Stimulated activated CD8-positive, alpha-beta memory T cell treated with anti-CD3 and anti-CD28 coated beads, Interleukin-7, amount 100 ng/mL, for 1 hour (primary cell): ENCODE measurements at places on chromosomes 12 and 14.

DNA sequence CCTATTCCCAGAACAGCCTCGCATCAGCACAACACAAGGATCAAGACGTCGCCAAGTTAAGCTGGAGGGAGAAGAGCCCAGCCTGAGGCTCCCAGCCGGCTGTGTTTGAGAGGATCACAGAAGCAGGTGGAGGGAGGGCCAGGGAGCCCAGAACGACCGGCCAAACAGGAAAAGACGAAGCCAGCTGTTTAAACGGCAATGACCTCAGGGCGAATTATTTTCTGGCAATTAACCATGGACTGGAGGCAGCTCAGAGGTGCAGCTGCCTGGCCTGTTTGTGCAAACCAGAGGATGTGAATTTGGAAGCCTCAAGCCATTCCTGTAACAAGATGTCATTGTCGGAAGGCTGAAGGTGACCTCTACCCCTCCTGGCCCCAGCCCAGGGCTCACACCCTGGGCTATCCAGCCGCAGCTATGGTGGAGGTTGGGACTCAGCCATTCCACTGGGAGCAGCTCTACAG is 175.8 kb upstream of the PRMT8 start:
- DNase-seq, result no peak

- DNase-seq, result no peak
Observed at GRCh38 chr12:132384916-132385774, 55.8 kb upstream of the GALNT9 start.

DNA sequence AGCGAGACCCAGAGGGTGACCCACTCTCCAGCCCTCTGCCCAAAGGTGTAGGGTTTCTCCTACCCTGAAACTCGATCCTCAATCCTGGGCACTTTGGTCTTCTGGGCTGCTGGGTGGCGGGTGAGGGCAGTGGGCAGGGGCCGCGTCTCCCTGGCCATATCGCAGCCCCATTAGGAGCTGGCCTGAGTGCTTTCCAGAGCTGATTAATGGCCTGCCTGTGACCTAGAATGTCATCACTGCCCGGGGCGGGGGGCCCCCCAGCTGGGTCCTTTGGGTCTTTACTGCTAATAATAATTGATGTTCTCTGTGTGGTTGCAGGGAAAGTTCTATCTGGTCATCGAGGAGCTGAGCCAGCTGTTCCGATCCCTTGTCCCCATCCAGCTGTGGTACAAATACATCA is 47.8 kb downstream of the HRK start:
- DNase-seq, result no peak

GRCh38 chr14:81454572-81455218 is 54.6 kb upstream of the STON2 start:
- no peak for DNase-seq

- DNase-seq, result no peak
Observed at GRCh38 chr12:43812057-43812456, 5.9 kb upstream of the TWF1 start.

DNA sequence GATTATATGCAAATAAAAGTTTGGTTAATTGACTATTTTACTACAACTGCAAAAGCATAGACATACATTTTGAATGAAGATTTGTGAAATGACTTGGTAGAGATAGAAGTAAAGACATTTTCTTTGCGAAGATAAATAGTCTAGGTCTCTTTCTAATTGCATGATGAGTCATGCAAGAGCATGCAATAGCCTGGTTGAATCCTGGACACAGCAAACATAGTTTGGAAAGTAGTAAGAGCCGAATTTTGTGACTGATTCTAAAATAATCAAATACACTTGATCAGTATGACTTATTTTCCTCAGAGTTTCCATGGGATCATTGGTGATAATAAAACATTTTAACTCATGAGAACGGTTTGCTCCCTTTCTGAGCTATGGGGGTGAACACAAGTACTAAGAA is 27.7 kb upstream of the CAND1 start:
- no peak for DNase-seq

- DNase-seq, result no peak
Observed at GRCh38 chr14:78567343-78567742, 397.2 kb downstream of the NRXN3 start.

GRCh38 chr12:53180931-53181645 is 363 bp upstream of the CSAD start:
- peak; percentile 50 for DNase-seq
